ENCODE measurements at places on chromosomes 4 and X.

DNA sequence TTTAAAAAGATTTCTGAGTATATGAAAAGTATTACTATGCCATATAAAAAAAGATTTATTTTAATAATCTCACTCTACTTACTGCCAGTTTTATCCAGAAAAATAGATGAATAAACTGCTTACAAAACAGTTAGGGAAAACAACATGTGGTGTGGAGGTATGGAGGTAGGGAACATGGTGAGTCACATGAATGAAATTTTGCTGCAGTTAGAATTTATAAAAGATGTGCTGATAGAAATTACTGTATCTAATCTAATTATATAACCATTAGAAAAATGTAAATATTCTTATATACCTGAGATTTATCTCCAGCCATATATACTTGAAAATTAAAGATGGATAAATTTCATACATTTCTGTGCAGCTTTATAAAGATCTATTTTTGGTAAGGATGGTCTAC, 184.0 kb upstream of the ANK2 start:
- DNase-seq = no peak

GRCh38 chr4:77471821-77472495, 133.7 kb upstream of the CXCL13 start:
- DNase-seq = no peak

- DNase-seq = no peak
Observed at GRCh38 chrX:36963852-36964251, 44.3 kb upstream of the FAM47C start.

DNA sequence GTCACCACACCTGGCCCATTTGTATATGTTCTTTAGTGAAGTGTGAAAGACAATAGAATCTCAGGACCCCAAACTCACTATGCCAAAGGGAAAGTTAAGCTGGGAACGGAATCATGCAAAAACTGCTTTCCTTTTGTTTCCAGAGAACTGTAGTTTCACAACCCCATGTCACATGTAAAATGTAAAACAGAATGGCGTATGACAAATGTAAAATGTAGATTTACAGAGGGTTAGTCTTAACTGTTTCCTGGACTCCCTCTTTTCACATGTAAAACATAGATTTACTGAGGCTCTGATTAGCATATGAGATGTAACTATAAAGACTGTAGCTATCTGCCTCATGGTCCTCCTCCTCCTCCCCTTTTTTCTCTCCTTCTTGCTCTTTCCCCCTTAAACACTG, 66.3 kb downstream of the ABLIM2 start:
- no peak for DNase-seq

DNA sequence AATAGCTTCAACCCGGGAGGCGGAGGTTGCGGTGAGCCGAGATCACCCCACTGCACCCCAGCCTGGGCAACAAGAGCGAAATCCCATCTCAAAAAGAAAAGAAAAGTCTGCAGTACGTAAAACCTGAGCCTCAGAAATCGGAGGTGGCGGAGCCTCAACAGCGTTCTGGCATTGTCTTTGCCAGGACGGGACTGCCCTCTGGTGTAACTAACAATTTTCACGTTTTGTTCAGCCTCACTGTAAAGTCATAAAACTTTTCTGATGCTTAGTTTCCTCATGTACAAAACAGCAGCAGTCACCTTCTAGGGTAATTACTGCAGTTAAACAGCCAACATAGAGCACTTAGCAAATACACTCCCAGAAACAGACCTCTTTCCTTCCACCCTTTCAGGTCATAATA, 121.7 kb downstream of the RBM47 start:
- no peak for DNase-seq

DNA sequence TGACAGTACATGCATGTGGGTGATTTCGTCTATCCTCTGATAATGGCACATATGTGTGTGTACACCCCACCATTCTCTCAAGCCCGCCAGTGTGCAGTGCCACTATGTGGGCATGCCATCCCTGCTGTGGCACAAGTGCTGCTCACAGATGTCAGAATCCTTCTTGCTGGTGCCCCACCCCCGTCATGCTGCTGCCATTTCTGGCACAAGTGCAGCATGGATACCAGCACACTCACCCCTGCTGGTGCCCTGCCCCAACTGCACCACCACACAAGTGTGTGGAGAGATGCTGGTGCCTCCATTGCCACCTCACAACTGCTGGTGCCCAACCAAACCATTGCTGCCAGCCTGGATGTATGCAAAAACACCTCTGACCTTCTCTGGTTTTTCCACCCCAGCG, 1133.8 kb downstream of the TECRL start:
- DNase-seq = no peak

DNA sequence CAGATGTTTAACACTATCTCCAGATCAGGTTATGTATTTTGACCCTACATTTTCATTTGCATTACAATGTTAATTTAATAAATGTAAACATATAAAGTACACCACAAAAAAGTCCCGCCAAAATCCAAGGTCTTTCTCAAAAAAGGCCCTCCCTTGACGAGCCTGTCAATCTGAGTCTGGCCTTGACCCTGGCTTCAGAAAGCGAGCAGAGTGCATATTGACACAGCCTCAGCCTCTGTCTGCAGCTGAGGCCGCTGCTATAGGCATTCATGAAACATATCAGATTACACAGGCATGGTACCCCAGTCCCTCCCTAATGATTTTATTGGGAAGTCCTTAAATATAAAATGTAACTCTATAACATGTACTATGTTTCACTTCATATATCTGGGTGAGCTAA, 6.2 kb downstream of the MBNL3 start:
- no peak for DNase-seq

GRCh38 chrX:41116948-41117347, 31.7 kb downstream of the USP9X start:
- no peak for DNase-seq
